Femur (tissue), 1 donor: ENCODE measurements at places on chromosomes 16 and 17.

DNA sequence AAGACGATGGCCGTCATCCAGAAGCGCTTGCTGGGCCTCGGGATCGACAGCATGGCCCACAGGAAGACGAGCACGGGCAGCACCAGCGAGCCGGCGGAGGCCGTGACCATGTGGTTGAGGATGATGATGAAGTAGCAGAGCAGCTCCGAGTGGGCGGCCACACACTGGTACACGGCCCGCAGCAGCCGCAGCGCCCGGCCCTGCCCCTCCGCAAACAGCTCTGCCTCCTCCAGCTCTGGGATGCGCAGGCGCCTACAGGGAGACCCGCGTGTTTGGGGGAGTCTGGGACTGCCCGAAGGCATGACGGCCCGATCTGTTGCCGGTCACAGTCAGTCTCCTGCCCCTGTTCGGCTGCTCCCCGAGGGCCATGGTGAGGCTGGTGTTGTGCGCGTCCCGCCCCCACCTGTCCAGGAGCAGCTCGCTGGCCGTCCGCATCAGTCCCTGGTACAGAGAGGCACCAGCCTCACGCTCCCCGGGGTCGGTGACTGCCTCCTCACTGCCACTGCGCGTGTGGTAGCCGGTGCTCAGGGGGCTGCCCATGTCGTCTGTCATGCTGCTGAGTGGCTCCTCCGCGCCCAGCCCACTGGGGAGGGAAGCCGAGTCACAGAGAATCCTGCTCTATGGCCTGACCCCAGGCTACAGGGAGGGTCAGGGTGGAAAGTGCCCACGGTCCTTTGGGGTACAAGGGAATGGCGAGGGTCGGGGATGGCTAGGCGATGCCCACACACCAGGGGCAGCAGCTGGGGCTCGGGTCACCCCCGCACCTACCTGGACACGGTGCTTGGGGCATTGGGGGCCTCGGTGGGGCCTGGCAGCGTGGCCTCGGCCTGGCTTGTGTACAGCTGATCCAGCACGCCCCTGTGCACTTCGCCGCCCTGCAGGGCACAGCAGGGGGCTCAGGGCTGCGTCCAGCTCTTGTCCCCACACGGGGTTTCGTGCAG, 15.8 kb downstream of the CTU2 start:
- no peak for DNase-seq

- peak; percentile 8 for DNase-seq
Observed at GRCh38 chr16:56352351-56353053, 72.8 kb downstream of the AMFR start.

DNA sequence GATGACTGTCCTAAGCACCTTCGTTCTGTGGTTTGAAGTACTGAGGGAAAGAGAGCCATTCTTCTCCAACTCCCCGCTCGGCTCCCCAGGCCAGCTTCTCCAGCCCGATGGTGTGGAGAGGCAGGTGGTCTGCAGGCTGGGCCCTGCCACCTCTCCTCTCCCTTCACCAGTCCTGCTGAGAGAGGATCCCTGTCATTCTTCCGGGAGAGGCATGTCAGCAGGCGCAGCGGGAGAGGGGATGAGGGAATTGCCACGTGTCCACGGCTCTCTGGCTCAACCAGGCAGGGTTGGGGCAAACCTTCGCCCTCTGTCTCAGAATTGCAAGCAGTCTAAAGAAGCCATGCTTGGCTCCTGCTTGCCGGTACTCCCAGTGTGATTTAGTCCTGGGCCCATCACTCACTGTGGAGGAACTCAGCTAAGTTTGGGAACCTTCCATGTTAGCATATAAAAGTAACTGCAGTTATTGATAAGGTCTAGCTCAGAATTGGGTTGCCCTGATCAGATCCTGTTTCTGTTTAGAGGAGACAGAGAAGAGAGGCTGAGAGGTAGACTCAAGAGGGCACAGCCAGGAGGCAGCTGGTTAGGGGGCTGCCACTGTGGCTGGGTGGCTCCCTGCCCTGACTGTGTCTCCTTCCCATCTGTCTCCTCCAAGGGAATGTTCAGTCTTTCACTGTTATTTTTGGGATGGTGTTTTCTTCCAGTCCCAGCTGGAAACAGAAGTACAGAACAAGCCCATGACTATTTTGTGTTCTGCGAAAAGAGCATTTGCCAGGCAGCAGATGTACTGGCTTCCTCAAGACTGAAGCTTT, 17.4 kb downstream of the HS3ST3B1 start:
- DNase-seq, result no peak

GRCh38 chr17:43125967-43126910, 1.1 kb upstream of the BRCA1 start:
- DNase-seq, result no peak

GRCh38 chr16:55144651-55145050, 179.4 kb upstream of the IRX6 start:
- DNase-seq, result no peak

DNA sequence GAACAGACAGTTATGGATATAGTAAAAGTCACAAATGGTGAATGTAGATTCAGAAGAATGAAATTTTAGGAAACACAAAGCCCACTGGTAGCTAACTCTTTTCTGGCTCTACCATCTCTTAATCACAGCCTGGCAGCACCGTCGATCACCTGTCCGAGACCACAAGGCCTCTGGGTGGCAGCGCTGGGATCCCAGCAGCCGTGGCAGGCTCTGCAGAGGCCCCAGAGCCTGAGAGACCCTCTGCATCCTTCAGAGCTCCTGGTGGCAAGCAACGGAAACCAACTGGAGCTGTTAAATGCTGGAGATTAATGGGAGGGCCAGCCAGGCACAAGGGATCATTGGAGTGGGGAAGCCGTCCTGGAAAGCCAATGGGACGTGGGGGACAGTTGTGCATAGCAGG, 26.3 kb downstream of the LAT start:
- no peak for DNase-seq

DNA sequence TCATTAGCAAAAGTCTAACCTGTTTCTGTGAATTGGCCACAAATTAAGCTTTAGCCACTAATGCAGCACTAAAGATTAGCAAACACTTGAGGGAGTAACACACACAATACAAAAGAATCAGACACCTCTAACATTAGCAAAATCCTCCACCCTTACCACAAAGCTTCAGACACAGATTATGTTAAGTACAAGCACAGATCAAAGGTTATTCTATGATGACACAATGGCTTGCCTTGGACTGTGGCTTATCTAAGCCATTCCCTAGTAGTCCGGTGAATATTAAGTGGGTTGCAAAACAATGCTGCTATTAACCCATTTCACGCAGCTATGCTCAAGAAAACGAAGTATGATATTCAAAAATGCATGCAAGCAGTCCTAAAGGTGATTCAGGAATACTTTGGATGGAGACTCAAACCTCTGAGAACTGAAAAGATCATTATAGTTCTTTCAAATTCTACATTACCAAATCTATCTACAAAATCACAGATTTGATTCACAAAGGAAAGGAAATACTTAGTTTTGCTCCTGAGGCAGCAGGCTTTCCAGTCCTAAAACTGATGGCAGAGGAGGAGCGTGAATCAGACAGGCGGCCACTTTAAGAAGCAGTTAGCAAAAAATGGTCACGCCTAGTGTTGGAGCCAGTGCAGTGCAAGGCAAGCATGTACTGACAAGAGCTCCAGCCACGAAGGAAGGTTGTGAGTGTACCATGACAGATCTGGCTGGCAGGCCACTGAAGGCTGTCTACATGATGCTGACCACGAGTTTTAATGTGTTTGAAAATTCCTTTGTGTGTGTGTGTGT, 67.2 kb downstream of the PARN start:
- no peak for DNase-seq

DNA sequence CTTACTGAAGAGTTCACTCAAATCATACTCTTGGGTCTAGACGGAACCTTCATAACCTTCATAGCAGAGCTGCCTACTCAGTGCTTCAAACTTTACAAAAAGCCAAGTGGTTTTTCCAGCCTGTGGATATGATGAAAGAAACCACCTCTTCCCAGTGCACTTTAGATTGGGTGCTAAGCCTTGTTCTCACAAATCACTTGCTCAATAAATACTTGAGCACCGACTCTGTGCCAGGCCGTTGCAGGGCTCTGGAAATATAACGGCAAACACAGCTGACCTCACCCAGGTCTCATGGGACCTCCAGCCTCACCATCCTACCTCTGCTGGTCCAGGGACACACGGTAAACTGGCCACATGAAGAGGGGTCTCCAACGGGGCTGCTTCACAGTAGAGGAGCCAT, 35.7 kb downstream of the CDRT4 start:
- DNase-seq, result no peak

DNA sequence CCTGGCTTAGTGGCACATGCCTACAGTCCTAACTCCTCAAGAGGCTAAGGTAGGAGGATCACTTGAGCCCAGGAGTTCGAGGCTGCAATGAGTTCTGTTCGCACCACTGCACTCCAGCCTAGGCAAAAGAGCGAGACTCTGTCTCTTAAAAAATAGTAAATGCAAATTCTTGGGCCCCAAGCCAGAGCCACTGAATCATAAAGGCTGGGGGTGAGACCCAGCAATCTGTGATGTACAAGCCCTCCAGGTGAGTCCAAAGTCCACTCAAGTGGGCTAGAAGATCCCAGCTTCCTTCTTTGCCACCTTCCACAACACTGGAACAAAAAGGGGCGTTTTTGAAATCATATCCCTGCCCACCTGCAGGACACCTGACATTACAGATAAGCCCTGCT, 16.9 kb downstream of the TRIM25 start:
- DNase-seq, result no peak

- DNase-seq, result no peak
Observed at GRCh38 chr17:37671028-37671823, 28.0 kb upstream of the DDX52 start.

GRCh38 chr17:19769946-19770652, 22.0 kb upstream of the ALDH3A1 start:
- no peak for DNase-seq

DNA sequence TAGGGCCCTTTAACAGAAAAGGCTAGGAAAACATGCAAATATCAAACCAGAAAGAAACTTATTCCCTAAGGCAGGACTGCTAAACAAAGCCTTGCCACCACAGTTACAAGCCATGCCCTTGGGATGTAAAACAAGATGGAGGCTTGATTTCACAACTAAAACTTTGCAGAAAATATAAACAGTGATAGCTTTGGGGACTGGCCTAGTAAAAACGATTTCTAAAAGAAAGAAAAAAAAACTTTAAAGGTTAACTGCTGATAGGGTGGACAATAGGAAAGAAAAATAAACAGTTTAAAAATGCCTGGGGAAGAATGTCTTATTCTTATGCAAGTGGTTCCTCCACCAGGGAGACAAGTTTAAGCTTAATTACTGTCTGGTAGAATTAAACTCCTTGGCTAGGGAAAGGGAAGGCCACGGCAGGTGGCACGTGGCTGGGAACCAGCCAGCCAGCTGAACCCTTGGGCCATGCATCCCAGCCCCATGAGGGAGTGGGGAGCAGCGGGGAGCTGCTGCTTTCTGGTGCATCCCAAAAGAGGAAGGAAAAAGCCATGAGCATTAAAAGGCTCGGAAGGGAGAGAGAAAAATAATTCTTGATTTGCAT, 10.7 kb upstream of the TMC5 start:
- no peak for DNase-seq

GRCh38 chr17:50354776-50355175, 8.8 kb downstream of the XYLT2 start:
- DNase-seq, result no peak

DNA sequence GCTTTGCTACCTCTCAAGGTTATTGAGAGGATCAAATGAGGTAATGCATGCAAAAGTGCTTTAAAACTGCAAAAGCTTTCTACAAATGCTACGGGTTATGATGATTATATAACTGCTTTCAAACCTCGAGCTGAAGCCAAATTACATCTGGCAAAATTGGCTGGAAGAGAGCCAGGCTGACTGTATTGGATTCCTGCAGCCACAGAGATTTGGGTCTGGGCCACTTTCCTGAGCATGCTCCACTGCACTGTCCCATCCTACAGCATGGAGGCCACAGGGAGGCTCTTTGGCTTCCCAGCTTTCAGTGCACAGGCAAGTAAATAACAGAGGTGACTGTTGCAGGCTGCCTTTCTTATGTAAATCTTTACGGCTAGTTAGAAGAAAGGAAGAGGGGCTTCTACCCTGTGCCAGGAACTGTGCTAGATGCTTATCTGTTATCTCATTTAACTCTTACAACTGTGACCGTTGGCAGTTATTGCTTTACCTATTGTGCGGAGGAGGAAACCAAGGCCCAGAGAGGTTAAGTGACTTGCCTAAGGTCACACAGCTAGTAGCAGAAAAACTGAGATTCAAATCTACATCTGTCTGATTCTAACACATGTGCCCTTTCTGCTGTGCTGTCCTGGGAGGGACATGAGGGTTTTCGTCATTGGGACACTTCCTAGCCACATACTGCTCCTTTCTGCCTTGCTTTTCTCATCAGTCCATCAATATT, 121.8 kb downstream of the SPACA3 start:
- peak; percentile 83 for DNase-seq

DNA sequence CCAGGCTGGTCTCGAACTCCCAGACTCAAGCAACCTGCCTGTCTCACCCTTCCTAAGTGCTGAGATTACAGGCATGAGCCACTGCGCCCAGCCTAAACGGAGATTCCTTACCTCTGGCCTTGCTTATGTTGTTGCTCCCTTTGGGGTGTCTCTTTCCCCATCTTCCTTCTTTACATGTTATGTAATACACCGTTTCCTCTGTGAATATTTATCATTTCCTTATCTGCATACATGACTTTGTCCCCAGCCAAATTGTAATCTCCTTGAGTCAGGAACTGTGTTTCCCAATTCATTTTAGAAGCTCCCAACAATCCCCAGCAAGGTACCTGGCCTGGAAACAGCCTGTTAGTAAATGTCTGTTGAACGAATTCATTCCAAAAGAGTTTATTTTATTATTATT, 15.7 kb downstream of the COPZ2 start:
- no peak for DNase-seq

GRCh38 chr17:32350666-32351418, 885 bp downstream of the ZNF207 start:
- DNase-seq, result peak; percentile 64

DNA sequence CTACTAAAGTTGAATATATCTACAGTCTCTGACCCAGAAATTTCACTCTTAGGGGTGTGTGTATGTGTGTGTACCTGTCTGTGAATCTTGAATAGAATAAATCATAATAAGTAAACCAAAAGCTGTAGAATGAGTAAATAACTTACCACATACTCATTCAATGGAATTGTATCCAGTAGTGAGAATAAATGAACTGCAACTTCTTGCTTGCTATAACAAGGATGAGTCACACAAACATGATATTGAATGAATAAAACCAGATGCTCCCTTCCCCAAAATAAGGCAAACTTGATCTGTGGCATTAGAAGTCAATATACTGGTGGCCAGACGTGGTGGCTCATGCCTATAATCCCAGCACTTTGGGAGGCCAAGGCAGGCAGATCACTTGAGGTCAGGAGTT, 259.8 kb upstream of the MON1B start:
- DNase-seq, result no peak

DNA sequence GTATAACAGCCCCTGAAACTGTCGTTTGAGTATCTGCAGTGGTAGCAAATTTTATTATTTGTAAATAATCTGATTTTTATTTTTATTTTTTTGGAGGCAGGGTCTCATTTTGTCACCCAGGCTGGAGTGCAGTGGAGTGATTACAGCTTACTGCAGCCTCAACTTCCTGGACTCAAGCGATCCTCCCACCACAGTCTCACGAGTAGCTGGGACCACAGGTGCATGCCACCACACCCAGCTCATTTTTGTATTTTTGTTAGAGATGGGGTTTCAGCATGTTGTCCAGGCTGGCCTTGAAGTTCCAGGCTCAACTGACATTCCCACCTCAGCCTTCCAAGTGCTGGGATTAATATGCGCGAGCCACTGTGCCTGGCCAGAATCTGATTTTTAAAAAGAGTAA, 2.8 kb downstream of the NDEL1 start:
- DNase-seq, result no peak
